ENCODE measurements at places on chromosomes 2 and 18.

DNA sequence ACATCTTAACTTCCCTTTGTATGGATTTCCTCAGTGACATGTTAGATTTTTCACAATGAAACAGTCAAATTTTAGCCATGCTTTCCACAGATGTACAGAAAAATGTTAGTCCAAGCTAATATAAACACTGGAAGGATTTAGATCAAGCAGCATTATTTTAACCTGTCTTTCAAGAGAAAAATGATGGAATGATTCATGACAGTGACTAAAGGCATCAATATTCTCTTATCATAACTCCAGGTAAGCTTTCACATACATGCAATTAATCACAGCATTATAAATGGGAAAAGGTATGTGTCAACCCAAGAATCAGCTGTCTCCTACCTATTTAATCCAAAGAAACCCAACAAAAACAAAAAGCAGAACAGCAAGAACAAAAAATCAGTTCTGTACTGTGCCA is 92.7 kb downstream of the NCKAP5 start:
- no peak for DNase-seq

- DNase-seq = no peak
Measured at GRCh38 chr2:79180092-79180491, 20.5 kb upstream of the REG3A start.

GRCh38 chr2:98453531-98453930 is 8.9 kb downstream of the INPP4A start:
- DNase-seq = no peak

GRCh38 chr2:157789256-157789655 is 86.9 kb downstream of the ACVR1 start:
- DNase-seq = no peak

- no peak for DNase-seq
Measured at GRCh38 chr2:173555833-173556232, 201.2 kb downstream of the CDCA7 start.

GRCh38 chr2:119289093-119289492 is 65.5 kb downstream of the STEAP3 start:
- DNase-seq = no peak

- no peak for DNase-seq
Measured at GRCh38 chr2:185384822-185385560, 353.6 kb upstream of the FSIP2 start.

- no peak for DNase-seq
Measured at GRCh38 chr2:160343404-160343803, 143.3 kb upstream of the ITGB6 start.

- DNase-seq = no peak
Measured at GRCh38 chr2:138708682-138709241, 71.4 kb downstream of the NXPH2 start.

GRCh38 chr2:2586068-2586776 is 255.1 kb upstream of the MYT1L start:
- DNase-seq = no peak

GRCh38 chr18:28074076-28074475 is 102.9 kb downstream of the CDH2 start:
- DNase-seq = no peak

GRCh38 chr2:237147317-237147716 is 61.6 kb downstream of the COPS8 start:
- no peak for DNase-seq

- no peak for DNase-seq
Measured at GRCh38 chr2:71454221-71455010, 1.1 kb downstream of the DYSF start.

- no peak for DNase-seq
Measured at GRCh38 chr2:132627536-132627935, 42.5 kb downstream of the LYPD1 start.

- DNase-seq = no peak
Measured at GRCh38 chr18:7957297-7957696, 390.2 kb downstream of the PTPRM start.

DNA sequence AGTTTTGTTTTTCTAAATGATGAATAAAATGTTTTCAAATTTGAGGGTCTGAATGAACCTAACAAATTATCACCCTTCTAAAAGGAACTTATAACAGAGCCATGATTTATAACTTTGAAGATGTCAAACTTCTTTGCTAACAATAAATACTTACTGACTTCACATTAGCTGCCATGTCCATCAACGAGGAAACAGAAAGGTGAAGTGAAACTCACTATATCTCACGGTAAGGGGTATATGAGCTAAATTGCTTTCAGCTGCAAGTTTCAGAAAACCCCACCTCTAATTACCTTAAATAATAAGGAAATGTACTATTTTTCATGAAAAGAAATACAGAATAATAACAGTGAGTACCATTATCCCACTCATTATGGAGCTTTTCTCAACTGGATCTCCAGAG is 350.8 kb upstream of the NT5C1B start:
- no peak for DNase-seq

GRCh38 chr2:12726271-12726670 is 9.5 kb downstream of the TRIB2 start:
- DNase-seq = no peak

DNA sequence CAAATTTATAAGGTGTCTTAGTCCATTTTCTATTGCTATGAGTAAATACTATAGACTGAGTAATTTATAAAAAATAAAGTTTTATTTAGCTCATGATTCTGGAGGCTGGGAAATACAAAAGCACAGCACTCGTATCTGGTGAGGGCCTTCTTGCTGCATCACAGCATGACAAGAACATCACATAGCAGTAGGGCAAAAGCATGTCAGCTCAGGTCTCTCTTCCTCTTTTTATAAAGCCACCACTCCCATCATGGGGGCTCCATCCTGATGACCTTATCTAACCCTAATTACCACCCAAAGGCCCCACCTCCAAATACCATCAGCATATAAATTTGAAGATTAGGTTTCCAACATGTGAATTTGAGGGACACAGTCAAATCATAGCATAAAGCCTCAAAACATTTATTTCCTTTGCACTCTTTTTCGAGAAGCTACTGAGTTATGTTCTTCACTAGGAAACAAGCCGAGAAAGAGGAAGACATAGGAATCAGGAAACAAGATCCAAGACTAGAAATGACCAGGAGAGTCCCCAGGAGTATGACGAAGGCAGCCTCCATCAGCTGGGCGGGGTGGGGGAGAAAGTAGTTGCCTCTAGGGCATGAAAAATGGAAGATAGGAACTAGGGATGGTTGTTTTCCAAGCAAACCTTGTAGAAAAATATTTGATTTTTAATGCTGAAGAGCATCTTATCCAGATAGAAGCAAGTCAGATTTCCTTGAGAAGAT is 24.1 kb upstream of the NABP1 start:
- no peak for DNase-seq

- DNase-seq = no peak
Measured at GRCh38 chr2:10332402-10333246, 29.9 kb downstream of the HPCAL1 start.

DNA sequence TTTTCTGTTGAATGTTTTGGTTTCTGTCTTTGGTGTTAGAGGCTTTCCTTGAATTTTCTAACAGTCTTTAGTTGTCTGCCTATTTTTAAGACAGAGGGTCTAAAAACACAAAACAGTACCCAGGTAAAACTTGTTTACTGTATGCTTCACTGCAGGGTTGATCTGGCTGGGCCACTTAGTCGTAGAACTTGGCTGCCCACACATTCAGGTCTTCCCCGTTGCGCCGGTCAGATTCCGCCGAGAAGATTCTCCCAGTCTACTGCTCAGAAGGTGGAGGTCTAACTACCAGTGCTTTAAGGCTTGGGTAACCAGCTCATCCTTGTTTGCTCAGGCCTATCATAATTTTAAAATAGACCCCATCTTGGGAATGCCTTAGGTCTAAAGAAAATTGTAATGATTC is 24.6 kb upstream of the DNAH6 start:
- no peak for DNase-seq

- no peak for DNase-seq
Measured at GRCh38 chr2:20666005-20666303, 990 bp upstream of the GDF7 start.

GRCh38 chr18:79790996-79791972 is 6.5 kb upstream of the KCNG2 start:
- peak; percentile 0 for DNase-seq
